ENCODE measurements at places on chromosomes 1 and 21.
A peak's percentile ranks its signal among the peaks of the same experiment; 100 is the strongest.

DNA sequence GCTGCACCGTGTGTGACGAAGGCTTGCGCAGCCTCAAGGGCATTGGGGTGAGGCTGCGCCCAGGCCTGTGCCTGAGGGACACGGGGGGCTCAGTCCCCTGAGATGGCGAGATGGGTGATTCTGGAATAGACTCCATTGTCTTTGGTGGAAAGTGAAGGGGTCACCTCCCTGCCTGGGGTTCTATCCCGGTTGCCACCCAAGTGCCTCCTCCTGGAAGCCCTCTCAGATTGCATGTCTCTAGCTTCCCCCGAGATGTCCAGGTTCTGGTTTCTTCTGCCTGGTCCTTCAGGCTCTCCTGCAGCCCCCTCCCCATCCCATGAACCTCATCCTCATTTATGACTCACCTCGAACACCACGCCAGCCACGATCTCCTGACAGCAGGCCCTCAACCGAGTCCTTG is 22.3 kb upstream of the MFN2 start:
- no peak for DNase-seq

- no peak for DNase-seq
Measured at GRCh38 chr1:53285546-53285945, 42.3 kb downstream of the LRP8 start.

DNA sequence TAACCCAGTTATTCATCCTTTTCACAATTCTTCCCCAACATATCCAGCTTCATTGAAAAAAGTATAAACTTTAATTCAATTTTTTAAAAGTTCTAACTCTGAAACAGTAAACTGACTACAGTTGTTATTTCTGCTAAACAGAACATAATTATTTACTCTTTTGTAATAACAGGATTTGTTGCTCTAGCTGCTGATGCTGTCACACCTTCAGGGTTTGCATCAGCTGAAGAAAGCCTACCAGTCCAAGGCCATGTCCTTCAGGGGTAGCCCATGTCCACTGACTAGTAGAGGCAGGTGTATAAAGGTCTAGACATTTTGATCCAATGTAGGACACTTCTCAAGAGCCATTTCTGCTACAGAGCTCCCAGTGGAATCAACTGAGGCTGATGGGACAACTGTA is 107.7 kb downstream of the CDC42BPA start:
- no peak for DNase-seq

GRCh38 chr1:228362141-228362883 is 44.3 kb downstream of the TRIM11 start:
- DNase-seq, result no peak

- no peak for DNase-seq
Measured at GRCh38 chr1:165403835-165404482, 41.0 kb downstream of the RXRG start.

DNA sequence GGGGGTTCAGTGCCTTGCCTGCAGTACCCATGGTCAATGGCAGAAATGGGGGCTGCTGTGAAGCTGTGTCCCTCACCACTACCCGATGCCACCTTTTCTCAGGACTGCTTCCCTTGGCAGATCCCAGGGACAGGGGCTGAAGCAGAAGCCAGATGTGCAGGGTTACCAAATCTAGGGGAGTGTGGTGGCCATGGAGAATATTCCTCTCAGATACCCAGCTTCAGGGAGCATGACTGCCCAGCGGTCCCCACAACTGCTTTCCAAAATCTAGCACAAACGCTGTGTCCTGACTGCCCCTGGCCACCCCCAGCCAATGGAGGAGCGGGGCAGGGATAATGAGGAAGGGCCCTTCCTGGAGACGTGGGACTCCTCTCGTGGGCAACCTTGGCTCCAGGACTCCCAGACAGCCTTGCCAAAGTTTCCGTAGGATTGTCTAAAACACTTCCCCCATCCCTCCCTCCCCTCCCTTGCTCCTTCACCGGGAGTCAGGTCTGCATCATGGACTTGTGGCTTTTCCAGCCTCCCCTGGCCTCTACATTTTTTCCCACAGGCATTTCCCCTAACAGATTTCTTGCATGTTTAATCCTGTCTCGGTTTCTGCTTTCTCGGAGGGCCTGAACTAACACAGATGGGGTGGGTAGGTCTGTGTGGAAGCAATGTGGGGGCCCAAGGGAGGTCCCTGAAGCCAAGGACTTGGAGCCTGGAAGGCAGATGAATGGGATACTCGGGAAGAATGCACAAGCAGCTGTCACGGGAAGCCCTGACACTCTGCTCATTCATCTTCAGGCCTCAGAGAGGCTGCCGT is 80.5 kb downstream of the OMA1 start:
- DNase-seq, result peak; percentile 28

- no peak for DNase-seq
Measured at GRCh38 chr1:89166705-89167104, 9.1 kb downstream of the GBP7 start.

GRCh38 chr21:44366586-44367211 is 13.3 kb downstream of the TRPM2 start:
- DNase-seq, result no peak

GRCh38 chr1:212396638-212397037 is 18.0 kb downstream of the PACC1 start:
- no peak for DNase-seq

GRCh38 chr1:156372876-156373275 is 3.9 kb downstream of the RHBG start:
- DNase-seq, result no peak

GRCh38 chr1:178086766-178087165 is 7.1 kb upstream of the RASAL2 start:
- DNase-seq, result no peak

- DNase-seq, result no peak
Measured at GRCh38 chr1:175097361-175097760, 29.7 kb downstream of the TNN start.

DNA sequence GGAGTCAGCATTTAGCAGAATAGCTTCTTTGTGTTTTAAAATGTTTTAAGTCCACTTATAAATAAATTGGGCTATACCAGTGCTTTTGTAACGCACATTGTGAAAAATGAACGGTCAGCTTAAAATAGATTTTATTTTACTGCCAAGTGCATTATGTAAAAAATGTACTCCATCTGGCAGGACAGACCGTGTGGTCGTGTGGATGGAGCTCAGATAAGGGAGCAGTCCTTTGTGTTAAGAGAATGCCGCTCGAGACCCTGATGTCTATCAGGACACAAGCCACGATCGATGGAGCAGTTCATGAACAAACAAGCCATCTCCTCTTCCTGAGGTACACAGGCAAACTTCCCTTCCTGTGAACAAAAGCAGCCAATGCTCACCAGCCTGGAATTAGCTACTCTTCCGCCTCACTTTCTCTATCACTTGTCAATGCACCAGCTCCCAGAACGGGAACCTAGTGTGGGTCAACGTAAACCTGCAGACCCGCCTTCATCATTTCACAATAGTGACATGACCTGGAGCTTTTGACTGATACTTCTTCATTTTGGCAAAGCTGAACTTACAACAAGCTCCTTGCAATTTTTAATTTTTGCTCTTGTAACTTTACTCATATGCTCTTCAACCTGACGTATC is 243.5 kb downstream of the TGFB2 start:
- no peak for DNase-seq

- peak; percentile 98 for DNase-seq
Measured at GRCh38 chr1:230878591-230878990, 10.3 kb upstream of the C1orf198 start.

GRCh38 chr1:167272369-167272957 is 51.8 kb downstream of the POU2F1 start:
- DNase-seq, result no peak

DNA sequence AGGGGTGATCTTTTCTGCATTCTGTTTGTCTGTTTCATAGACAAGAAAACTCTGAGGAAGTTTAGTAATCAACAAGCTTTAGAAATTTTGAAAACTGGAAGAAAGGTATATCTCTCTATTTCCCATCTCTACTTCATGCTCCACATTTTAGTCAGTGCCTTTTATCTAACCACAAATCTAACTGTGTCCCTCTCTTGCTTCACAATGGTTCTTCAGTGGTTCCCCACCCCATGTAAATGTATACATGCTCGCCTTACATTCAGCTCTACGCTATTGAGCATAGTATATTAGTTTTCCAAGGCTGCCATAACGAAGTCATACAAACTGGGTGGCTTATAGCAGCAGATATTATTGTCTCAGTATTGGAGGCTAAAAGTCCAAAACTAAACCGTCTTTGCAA is 14.4 kb upstream of the SAMSN1 start:
- no peak for DNase-seq

DNA sequence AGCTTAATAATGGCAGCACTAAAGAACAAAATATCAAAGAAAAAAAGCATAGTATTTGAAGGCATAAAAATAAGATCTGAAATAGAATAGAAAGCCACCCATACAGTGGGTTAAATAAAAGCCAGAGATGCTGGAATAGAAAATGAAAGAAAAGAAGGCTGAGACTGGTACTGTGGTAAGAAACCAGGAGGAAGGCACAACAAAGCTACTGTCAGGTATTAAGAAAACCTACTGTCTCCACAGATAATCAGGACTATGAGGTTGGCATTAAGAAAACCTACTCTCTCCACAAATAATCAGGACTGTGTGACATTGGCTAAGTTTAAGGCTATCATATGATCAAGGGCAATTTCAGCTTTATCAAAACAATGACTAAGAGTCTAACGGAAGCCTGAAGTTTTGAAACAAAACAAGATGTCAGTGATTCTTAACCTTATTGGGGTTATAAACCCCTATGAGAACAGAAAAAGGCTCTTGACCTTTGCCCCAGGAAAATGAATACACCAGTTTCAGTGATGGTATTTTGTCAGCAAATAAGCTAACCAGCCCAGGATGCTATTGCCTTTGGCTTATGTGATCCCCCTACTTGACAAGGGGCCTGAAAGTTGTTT is 24.4 kb downstream of the MCOLN2 start:
- DNase-seq, result no peak

DNA sequence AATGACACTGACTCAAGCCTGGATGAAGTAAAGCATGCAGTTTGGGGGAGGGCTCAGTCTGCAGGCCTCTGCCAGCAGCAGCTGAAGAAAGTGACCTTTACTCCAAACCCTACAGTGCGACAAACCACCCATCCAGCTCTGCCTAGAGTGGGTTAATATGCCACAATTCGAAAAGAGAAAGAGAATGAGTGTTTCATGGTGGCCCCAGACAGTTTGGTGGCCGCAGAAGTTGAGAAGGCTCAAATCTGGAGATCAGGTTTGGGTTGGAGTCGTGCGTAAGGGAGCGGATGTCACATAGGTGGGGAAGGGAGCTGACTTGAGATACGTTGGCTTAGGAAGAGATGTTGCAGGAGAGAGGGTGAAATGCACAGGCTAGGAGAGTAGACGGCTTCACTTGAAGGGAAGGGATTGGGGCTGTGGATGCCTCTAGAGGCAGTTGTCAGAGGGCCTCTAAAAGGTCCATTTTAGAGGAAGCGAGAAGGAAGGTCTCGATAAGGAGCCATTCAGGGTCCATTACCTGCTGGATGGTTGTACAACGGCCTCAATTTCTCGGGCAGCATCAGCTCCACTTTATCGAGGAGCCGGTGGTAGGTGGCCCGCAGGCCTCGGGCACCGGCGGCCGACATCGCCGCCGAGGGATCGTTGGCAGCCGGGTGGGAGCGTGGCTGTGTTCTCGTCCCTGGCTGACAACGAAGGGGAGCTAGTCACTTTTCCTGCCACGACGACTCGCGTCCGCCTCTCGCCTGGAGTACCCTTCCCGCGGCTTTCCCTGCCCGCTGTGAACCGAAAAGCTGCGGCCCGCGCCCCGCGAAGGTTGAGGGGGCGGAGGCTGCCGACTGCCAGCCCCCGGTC is 1.0 kb upstream of the DCAF6 start:
- DNase-seq, result no peak

GRCh38 chr1:67347688-67348472 is 40.2 kb downstream of the IL12RB2 start:
- DNase-seq, result no peak

DNA sequence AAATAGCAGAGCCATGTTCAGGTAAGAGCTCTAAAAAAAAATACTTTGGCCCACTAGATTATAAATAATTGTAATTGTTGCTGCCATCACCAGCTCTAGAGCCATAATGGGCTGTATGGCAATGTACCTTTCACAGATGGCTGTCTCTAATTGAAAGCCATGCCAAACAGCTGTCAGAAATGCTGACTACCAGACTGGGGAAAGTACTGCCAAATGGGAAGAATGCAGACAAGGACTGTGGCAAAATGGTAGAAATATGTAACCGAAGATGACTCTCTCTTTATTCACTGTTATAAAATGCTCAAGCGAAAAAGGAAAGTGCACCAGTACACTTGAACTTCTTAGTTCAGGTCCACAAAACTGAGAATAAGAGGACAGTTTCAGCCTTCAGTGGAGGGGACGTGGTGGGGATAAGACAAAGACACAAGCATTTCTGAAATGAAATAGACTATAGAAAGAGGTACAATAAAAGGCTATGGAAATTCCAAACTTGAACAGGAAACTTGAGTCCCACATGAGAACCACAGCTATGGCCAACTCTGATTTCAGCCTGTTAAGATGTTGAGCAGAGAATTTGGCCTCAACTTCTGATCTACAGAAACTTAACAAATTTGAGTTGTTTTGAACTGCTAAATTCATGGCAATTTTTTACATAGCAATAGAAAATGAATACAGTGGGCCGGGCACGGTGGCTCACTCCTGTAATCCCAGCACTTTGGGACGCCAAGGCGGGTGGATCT is 46.5 kb upstream of the LPGAT1 start:
- no peak for DNase-seq

- DNase-seq, result no peak
Measured at GRCh38 chr1:24235921-24236788, 49.1 kb upstream of the IFNLR1 start.

DNA sequence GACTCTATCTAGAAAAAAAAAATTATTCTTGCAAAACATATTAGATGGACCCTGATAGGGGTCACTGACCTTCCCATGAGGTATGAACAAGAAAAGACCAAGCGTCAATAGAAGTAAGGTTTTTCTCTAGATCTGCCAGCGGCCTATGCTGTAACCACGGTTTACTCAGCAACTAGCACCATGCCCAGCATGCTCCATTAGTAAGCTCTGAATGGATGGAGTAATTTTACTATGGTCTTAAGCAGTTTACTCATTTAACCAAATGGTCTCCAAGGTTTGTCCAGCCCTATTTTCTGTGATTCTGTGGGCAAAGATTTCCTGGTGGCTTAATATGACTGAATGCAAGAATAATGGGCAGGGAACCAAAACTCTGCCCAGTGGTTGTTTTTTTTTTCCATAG is 113.9 kb downstream of the ADSS2 start:
- DNase-seq, result no peak

DNA sequence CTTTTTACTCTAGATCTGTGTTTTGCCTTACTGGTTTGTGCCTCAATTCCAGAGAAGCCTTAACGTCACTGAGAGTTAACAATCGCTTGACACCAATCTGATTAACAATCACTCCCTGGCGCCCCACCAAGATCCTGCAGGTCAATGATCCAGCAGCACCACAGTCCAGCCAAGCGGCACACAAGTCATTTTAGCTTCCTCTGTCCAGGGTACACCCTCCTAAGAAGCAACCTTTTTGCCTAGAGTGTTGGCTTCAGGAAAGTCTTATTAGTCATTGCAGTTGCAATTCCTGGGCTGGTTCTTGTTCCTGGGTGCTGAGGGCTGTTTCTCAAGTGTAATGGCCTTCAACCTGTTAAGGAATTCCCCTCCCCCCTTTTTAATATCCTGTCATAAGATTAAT is 323.0 kb upstream of the USP25 start:
- DNase-seq, result no peak
